ENCODE measurements at places on chromosomes 3 and 15.

GRCh38 chr15:67840749-67841512 is 1.1 kb upstream of the RNU6-1 start:
- peak; percentile 30 for DNase-seq

GRCh38 chr15:40217166-40217824 is 21.6 kb upstream of the PAK6 start:
- DNase-seq, result no peak

DNA sequence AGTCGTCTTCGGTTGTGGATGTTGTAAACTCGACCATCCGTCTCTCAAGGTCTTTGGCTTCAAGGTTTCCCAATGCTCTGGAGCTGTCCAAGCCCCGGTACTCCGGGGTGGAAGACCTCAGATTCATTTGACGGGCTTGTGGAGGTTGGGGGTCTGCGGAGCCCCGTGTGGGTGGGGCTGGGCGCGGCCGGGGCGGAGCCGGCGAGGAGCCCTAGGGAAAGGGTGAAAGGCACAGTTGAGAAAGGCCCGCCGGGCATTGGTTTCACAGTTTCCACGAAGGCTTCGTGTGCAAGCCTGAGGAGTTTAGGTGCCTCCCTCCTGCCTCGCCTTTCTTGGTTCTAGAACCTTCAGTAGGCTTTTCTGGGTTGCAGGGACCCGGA is 360 bp upstream of the MGA start:
- DNase-seq, result no peak

- no peak for DNase-seq
Measured at GRCh38 chr15:46442901-46443590, 808.2 kb downstream of the SQOR start.

DNA sequence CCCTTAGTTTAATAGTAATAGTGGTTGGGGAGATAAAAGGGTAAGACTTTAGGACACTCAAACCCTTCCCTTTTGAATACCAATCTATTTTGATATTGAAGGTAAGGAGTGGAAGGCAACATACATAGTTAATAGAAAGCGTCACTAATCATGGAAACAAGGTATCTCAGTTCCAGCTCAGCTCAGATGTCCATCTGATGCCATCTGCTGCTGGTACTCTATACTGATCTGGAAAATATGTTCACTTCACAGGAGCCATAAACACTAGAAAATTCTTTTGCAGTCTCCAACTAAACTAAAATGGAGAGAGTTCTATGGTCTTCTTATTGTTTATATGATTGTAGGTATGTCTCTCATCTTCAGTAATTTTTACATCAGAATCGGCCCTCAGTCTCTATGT is 1777.1 kb downstream of the OTOL1 start:
- DNase-seq, result no peak

DNA sequence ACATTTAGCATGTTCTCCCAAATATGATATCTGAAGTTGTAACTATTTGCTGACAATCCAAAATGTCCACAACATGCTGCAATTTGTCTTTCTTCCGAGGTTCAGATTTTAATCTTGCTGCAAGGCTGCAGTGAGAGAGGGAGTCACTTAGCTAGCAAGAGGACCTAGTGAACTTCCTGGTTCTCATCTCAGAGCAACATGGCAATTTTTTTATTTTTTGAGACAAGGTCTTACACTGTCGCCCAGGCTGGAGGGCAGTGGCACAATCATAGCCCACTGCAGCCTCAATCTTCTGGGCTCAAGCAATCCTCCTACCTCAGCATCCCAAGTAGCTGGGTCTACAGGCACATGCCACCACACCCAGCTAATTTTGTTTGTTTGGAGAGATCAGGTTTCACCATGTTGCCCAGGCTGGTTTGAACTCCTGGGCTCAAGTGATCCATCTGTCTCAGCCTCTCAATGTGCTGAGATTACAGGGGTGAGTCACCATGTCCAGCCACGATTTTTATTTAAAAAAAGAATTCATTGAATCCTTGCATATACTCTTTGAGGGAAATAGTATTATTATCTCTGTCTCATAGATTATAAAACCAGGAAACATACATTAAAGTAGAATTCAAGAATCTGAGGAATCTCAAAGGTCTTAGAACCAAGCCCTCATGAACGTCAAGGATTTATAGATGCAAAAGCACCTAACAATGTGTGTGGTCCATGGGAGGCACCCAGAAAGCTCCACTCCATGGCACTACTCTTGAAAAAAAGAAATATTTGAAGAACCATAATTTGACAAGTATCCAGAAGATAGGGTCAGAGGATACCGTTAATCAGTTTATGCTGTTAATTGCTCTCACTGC is 9.1 kb downstream of the HDC start:
- no peak for DNase-seq

DNA sequence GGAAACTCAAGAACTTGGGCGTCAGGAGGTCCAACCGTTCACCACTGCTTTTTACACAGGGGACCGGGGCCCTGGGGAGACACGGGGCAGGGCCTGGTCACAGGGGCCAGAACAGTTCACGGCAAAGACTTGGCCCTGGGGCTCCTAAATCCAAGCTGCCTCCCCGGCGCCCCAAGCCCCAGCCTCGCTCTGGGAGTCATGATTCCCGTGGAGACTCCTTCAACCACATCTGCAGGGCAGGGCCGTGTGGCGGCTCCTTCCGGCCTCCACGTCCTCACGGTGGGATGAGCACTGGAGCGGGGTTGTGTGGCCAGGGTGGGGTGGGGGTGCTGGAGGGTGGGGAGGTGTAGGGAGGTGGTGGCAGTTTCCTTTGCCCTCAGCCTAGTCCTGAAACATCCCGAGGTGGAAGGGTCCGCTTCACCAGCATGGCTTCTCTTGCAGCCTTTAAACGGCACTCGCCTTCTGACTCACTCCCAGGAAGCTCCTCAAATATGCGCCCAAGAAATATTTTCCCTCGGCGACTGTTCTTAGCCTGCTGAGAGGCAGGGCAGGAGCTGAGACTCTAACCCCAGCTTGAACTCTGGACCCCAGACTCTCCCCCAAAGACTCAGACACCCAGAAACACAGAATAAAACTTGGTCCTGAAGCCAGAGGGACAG is 1.8 kb downstream of the MUC4 start:
- DNase-seq, result no peak

DNA sequence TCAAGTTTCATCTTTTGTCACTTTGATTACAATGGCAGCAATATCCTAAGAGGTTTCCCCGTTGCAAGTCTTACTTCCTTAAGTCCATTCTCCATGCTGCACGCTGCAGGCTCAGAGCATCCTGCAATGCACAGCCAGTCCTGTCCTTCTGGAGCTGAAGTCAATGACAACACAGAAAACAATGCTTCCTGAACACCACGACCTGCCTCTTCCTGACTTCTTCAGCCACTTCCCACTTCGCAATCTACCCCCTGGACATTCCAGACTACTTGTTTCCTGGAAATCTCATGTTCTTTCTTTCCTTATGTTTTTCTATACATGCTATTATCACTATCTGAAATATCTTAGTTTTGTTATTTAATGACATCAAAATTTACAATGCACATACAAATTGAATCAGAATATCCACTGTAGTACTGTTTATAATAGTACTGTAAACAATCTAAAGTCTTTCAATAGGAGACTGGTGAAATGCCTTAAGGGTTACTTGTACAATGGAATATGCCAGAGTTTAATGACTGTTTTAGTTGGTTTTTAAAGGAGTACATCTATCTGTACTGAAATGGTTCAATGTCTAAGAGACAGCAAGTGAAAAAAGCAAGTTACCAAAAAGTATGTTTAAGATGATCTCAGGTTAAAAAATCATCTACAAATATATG is 113.7 kb upstream of the PRTG start:
- no peak for DNase-seq

DNA sequence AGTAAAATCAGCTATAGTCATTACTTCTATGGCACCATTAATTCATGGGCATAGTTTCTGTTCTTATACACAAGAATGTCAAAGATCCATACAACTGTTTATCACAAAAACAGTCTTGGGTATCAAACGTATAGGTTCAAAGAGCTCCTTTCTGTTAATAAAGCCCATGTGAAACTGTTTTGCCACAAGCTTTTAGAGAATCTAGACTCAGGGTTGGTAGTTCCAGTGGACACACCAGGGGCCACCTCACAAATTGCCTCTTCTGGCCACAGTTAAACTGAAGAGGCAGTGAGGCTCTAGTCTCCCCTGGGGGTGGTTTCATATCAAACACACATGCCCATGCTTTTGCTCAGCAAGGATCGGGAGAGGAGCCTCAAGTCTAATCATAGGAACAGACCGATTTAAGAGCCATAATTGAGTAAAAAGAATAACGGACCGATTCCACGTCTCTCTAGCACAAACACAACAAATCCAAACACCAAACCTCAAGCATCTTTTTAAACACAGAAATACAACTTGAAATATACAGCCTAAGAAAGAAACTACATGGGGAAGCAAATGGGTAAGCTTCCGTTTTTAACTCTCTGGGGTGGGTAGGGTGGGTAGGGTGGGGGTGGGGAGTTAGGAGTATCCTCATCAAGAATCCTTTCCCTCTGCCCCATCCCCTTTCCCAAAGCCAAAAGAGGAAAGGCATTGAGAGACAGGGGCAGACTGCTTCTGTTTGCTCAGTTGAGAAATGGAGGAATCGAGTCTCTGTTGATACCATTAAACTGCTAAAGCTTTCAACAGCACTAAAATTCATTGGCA is 443.3 kb downstream of the MAGI1 start:
- no peak for DNase-seq

DNA sequence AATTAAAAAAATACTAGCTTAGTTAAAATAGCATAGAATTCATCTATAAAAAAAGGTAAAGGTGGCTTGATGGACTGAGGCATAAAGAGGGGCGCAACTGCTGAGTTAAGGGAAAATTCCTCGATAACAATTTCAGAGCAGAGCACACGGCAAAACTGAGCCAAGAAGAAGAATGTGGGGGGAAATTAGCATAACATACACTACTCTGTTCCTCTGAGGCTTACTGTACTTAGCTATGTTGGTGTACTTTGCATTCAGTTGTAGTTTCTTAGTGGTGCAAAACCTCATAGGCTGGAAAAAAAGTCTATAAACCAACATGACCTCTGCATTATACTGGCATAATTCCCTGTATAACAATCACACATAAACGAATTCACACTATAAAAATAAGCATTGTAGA is 357.9 kb upstream of the LRRC3B start:
- DNase-seq, result no peak

GRCh38 chr3:141656771-141657170 is 81.3 kb upstream of the RNF7 start:
- no peak for DNase-seq

- DNase-seq, result no peak
Measured at GRCh38 chr3:149638228-149639092, 19.4 kb downstream of the WWTR1 start.

GRCh38 chr15:66936861-66937582 is 128.4 kb upstream of the SMAD3 start:
- no peak for DNase-seq

Data from C1 segment of cervical spinal cord (tissue), 14 donors.